Urinary bladder (tissue), 4 donors: ENCODE measurements at places on chromosomes 2 and 18. TPM values are rescaled to one million over a fixed set of nuclear protein-coding genes. Genes with fewer than 3 reads are reported as not detected.

DNA sequence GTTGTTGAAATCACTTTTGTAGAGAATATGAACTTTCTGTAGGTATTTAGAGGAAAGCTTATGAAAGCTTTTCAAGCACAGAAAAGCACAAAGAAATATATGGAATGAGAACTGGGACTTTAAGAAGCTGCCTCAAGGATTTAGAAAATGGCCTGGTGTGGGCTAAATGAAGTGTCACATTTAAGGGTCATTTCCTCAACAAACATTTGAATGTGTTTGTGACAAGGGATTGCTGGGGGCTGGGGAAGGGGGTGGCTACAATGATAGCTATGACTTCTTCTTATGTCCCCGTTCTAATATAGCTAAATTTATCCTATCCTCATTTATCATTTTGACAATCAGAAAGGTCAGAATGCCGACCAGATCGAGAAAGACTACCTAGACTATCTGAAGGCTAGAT lies 69.2 kb downstream of the DLGAP1 start:
- no peak for DNase-seq

- no peak for DNase-seq
Measured at GRCh38 chr2:133166031-133166430, 402.2 kb downstream of the NCKAP5 start.

DNA sequence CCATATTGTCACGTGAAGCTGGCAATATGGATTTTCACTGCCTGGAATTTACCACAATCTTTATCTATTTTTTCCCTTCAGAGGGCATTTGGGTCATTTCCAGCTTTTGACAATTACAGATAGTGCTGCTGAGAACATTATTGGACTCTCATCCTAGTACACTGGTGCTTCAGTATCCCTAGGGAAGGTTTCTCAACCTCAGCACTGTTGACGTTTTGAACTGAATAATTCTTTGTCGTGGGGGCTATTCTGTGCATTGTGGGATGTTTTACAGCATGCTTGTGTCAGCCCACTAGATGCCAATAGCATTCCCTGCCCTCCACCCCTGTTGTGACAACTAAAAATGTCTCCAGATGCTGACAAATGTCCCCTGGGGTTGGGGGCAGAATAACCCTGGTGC lies 185.7 kb downstream of the TPGS2 start:
- DNase-seq = no peak

DNA sequence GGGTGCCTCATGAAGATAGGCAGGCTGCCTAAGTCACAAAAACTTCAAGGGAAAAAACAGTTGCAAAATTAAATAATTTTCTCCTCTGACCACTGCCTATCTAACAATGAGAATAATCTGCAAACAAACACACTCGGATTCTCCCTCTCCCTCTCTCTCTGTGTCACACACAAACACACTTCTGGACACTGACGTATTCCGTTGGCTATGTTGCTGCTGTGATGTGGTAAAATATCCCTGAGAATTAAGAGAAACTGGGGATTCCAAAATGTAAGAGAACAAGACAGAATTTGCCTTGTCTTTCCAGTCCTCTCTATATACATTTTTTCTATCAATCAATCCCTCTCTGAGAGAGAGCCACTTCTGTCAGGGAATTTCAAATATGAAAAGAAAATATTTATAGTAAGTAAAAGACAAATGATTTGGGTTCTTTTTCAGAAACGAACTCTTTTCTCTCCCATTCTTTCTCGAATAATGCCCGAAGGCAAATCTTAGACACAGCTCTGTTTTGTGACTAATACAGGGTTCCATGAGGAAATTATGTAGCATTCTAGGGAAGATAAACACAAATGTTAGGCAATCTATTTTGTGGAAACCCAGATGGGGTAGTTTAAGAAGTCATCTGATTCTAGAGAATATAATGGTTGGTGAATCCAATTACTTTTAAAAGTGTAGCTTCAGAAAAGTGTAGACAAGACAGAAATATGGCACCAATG lies 310.3 kb upstream of the CYP26B1 start:
- no peak for DNase-seq

- DNase-seq = no peak
Measured at GRCh38 chr2:199975273-199975895, 20.0 kb downstream of the MAIP1 start.

GRCh38 chr2:39913648-39914461 lies 134.8 kb upstream of the THUMPD2 start:
- DNase-seq = peak; percentile 64

DNA sequence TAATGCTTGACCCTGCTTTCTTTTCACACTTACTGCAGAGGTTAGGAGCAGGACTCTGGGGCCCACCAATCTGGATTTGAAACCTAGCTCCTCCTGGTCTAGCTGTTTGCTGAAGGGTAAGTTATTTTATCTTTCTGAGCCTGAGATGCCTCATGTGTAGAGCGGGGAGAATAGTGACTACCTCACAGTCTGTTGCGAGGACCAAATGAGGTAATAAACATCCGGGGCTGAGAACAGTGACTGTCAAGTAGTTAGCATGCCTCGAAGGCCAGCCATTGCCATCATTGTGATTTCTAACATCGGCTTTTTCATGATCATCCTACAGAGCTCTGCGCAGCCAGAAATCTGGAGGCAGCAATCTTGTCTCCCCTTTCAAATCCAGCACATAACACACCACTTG lies 32.9 kb downstream of the PTPRM start:
- no peak for DNase-seq

DNA sequence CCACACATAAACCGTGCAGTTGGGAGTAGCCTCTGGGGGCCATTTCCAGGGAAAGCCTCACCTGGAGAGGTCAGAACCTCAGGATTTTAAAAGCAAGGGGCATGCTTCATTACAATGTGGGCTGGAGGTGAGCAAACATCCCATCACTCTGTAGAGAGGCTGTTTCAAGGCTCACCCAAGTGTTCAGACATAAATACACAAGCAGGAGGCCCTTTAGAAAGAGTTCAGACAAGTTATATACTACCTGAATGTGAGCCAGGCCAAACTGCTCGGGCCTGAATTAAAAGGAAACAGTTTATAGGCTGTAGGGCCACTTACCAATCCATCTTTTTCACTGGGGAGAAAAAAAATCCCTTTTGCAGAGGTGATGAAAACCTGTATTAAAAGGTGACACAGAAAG lies 540.0 kb upstream of the ZEB2 start:
- no peak for DNase-seq

DNA sequence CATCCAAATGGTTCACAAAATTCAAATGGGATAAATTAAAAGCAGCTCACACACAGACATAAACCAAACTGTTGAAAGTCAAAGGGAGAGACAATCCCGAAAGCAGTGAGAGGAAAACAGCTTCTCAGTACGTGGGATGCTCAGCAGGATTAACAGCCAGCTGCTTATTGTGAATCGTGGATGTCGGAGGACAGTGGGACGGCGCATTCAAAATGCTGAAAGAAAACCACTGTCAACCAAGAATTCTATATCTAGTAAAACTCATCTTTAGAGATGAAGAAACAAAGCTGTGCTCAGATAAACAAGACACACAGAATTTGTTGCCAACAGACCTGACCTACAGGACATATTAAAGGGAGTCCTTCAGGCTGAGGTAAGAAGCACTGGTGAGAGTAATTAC lies 102.9 kb downstream of the NFATC1 start:
- no peak for DNase-seq

- no peak for DNase-seq
Measured at GRCh38 chr18:37249895-37250618, 315.5 kb downstream of the CELF4 start.

GRCh38 chr2:240498958-240499260 lies 58.9 kb downstream of the ANKMY1 start:
- no peak for DNase-seq

- DNase-seq = no peak
Measured at GRCh38 chr2:23767876-23768621, 158.9 kb downstream of the ATAD2B start.

DNA sequence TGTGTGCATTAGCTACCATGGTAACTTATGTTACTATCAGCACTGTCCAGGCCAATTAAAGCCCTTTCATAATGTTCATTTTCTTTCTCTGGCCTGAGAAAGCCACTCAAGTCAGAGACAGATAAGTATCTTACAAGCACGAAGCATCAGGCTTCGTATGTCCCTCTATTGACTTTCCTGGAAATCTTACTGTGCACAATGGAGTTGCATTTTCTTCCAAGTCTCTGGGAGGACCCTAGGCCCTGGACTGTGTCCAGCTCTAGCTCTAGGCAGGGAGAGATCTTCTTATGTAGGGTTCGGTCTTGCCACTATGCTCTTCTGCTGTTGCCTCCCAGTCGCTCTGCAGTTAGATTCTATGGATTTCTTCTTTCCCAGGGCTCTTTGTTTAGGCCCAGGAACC lies 40.0 kb upstream of the ITGA6 start:
- peak; percentile 69 for DNase-seq

- no peak for DNase-seq
Measured at GRCh38 chr2:220356076-220356475, 728.6 kb downstream of the SLC4A3 start.

GRCh38 chr2:193326296-193326695 lies 1131.6 kb upstream of the TMEFF2 start:
- DNase-seq = no peak

- DNase-seq = no peak
Measured at GRCh38 chr2:114405247-114406116, 37.0 kb upstream of the DPP10 start.

DNA sequence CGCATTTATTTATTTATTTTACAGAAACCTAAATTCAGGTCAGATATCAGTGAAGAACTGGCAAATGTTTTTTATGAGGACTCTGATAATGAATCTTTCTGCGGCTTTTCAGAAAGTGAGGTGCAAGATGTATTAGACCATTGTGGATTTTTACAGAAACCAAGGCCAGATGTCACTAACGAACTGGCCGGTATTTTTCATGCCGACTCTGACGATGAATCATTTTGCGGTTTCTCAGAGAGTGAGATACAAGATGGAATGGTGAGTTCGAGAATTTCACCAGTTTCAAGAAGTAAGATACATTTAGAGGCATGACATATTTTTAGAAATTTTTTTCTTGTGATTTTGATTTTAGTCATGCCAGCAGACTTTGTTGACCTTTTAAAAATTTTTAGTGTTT lies 4.6 kb downstream of the CDCA7 start:
- DNase-seq = no peak

DNA sequence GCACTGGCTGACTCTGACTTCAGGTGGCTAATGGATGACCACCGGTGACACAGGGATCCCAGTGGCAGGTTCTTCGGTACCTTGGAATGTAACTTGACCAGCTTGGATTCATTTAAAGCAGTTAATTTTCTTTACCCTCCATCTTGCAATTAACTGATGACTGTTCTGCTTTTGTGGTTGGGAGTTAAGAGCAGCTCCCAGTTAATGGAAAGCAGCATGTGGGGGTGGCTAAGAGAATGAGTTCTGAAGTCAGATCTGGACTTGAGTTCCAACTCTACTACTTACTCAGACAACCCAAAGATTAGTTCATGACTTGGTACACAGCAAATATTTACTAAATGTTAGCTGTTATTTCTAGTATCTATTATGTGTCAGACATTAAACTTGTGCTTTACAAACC lies 58.5 kb downstream of the FAM228A start:
- DNase-seq = no peak

DNA sequence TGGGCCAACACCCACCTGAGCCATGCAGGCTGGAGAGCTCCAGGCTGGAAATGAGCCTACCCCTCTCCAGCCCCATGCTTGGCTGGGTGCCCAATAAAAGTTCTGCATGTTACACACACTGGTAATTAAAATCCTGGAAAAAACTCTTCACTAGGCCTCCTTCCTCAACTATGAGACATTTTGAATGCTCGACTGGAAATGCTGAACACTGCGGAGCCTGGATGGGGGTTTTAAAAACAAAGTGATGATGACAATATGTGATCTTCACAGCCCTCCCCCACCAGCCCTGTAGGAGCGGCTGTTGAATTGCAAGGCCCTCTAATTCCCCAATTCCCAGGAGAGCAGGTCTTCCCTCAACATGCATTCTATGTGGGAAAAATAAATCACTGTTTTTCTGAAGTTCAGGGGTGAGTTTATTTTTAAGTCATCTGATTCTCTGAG lies 179.2 kb downstream of the TTC32 start:
- DNase-seq = no peak

DNA sequence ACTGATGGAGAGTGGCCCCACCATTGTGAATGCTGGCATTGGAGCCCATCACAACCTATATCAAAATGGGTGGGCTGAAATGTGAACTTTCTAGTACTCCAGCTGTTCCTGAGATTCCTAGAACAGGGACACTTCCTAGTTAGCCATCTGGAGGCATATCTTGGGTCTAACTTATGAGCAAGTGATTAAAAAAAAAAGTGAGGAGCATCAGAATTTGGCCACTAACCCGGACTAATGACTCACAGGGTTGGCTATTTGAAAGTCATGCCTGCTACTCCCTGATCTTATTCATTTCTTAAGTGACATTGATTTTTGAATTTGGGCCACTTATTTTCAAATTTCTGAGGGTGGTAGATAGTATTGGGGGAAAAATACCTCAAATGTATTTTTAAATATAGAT lies 216.6 kb downstream of the HRH4 start:
- no peak for DNase-seq

- peak; percentile 74 for DNase-seq
Measured at GRCh38 chr2:160646684-160647444, 153.3 kb upstream of the RBMS1 start.

DNA sequence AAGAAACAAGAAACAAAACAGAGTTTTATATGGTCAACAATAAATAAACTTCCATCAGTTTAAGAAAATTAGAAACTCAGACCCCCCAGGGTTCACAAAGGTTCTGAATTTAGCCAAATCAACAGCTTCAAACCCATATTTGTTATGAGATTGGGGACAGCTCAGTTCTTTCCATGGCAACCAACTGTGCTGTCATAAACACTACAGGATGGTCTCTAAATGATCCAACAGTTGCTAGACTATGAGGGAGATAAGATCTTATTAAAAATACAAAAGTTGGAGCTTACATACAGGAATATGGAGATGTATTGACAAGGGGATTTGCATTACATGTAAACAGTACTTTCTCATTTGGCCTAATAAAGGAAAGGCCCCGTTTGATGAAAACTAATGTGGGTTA lies 154.6 kb upstream of the CTAGE1 start:
- no peak for DNase-seq

DNA sequence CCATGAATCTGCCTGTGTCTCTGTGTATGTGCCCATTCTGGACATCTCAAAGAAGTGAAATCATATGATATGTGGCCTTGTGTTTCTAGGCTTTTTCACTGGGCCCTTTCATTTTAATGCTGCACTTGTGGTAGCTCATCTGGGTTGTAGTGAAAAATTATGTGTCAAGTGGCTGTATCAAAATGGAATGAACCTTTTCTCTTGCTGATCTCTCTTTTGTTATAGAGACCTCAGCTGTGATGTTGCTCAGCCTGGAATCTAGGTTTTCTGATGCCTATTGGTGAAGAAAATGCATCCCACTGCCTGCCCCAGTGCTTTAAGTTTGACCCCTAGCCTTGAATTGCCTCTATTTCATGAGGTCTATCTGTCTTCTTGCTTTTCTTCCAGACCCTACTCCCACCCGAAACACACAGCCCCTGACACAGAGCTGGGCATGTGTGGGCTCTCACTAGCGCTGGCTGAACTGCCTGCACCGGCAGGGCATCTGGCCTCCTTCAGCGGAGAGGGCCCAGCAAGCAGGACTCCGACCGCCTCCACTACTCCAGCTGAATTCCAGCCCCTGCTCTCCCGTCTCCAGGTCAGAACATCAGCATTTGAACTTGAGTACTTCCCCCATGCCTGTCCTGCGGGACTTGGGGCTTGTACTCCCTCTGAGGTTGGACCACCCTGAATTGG lies 175.8 kb upstream of the MSH6 start:
- DNase-seq = no peak

Gene MAPK4
- total RNA-seq = 3.6 TPM

Gene POMC
- total RNA-seq = 1.5 TPM

Gene TFCP2L1
- 1.2 TPM for total RNA-seq

Gene CPO
- 0.53 TPM for total RNA-seq

Gene AMER3
- 0.42 TPM for total RNA-seq

Gene CCDC121
- total RNA-seq = 11.1 TPM
